T47D (cell line): ENCODE measurements at places on chromosomes 5 and 9.

- no peak for DNase-seq
Measured at GRCh38 chr9:119537138-119537537, 167.9 kb upstream of the BRINP1 start.

- DNase-seq, result no peak
Measured at GRCh38 chr9:91534374-91534773, 110.7 kb upstream of the NFIL3 start.

- DNase-seq, result no peak
Measured at GRCh38 chr9:126722922-126723806, 81.7 kb upstream of the ZBTB43 start.

DNA sequence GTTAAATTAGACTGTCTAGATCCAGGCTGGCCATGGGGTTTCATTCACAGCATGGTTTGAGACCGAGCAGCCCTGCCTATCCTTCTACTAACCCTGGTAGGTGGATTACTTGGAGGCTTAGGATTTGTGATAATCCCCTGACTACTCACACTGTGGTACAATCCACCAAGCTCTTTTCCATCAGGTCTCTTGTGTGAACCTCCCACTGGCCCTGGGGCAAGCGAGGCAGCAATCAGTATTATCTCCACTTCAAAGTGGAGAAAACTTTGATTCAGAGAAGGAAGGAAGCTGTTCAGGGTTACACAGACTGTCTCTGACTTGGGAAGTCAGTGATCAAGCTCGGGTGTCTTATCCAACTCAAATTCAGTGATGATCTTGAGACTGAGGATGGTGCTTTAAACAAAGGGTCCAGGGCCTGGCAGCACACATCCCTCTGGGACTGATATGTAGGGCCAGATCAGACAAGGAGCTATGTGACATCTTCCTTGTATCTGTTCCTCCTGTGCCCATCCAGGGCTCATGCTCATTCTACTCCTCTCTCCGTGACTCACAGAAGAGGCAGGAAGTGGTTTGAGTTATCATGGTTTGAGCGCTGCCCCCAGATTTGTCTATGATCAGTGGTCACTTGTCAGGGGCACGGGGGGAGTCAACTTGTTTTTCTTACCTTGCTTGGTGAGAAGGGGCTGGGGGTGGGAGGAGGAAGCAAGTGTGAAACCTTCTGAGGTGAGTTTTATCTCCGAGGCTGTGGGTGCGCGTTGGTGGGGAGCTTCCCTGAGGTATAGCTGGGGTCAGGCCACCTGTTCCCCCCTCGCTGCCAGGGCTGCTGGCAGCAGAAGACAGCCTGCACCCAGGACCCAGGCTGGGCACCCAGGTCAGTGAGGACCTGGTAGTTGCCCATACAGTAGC lies 48.6 kb downstream of the RGS3 start:
- DNase-seq, result no peak

DNA sequence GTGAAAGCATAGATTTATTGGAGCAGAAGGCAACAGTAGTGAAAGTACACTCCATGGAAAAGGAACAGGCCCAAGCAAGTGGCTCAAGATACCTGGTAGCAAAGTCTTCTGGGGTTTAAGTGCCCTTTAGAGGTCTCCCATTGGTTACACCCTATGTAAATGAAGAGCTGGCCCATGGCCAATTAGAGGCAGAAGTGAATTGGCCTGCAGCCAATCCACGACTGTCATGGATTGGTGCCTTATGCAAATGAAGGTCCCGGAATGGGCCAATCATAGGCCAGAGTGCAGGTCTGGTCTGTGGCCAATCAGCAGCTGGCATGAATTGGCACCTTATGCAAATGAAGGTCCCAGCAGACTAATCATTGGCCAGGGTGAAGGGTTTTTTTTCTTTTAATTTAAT lies 64.2 kb upstream of the PCSK5 start:
- DNase-seq, result no peak

- no peak for DNase-seq
Measured at GRCh38 chr5:95519151-95519550, 35.6 kb downstream of the SKIC3 start.
